Mucosa of gallbladder (tissue), 1 donor: ENCODE measurements at places on chromosomes 16 and 17.
A peak's percentile ranks its signal among the peaks of the same experiment; 100 is the strongest.

- no peak for DNase-seq
These were observed 28.9 kb downstream of the PIK3R6 start for GRCh38 chr17:8838551-8839095.

GRCh38 chr17:15263206-15263579 lies 1.9 kb downstream of the PMP22 start:
- peak; percentile 66 for DNase-seq

DNA sequence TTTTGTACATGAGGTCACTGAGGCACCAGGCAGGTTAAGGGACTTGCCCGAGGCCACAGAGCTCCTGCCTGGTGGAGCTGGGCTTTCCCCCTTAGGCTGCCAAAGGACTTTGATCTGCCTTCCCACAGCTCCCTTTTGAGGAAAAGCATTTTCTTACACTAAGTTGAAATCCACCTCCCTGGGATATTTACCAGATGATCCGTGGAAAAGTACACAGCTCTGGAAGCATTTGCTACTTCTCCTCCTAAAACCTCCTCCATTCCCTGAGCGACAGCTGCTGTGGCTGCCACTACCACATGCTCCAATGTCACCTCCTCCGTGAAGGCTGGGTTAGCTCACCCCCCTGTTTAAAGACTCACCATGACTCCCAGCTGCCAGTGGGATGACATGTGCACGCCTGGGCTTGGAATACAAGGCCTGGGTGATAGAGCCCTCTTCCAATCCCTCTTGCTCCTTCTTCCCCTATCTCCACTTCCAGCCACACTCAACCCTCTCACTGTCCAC lies 1.2 kb upstream of the MPRIP start:
- no peak for DNase-seq

- no peak for DNase-seq
These were observed 245.9 kb upstream of the HSBP1 start for GRCh38 chr16:83561876-83562275.
